ENCODE measurements at places on chromosomes 12 and 14. TPM values are rescaled to one million over a fixed set of nuclear protein-coding genes. Genes with fewer than 3 reads are reported as not detected.

TMEM253 gene
- 0.24 TPM for polyA plus RNA-seq

SYT1 gene
- polyA plus RNA-seq = 0.16 TPM

CHGA gene
- polyA plus RNA-seq = 0.47 TPM

NANOG gene
- not detected for polyA plus RNA-seq

SLC25A47 gene
- 0.02 TPM for polyA plus RNA-seq

PLCZ1 gene
- not detected for polyA plus RNA-seq

FAM186B gene
- 0.17 TPM for polyA plus RNA-seq

SLCO1B3 gene
- polyA plus RNA-seq = 0.12 TPM

SOAT2 gene
- polyA plus RNA-seq = 0.06 TPM

RD3L gene
- polyA plus RNA-seq = not detected
